ENCODE measurements at places on chromosomes 5 and 9.

GRCh38 chr9:125847735-125848134 lies 100.6 kb downstream of the PBX3 start:
- no peak for DNase-seq

GRCh38 chr5:66701244-66701643 lies 105.1 kb downstream of the MAST4 start:
- DNase-seq, result no peak

GRCh38 chr5:151868451-151868850 lies 56.2 kb downstream of the GLRA1 start:
- DNase-seq, result no peak

DNA sequence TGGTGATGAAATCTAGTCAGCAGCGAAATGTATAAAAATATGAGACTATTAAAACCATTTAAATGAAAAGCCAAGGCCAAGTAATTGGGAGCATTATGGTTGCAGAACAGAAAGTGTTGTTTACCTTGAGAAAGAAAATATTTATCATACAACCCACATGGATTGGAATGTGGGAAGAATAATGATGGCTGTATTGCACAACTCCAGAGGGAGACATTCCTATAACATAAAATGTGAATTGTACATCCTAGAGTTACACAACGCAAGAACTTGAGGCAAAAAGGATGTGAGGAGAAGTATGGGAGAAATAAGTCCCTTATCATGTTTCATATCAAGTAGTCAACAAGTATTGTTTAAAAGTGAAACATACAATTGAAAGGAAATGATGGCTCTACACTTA lies 1014.0 kb upstream of the SEMA6A start:
- DNase-seq, result no peak

DNA sequence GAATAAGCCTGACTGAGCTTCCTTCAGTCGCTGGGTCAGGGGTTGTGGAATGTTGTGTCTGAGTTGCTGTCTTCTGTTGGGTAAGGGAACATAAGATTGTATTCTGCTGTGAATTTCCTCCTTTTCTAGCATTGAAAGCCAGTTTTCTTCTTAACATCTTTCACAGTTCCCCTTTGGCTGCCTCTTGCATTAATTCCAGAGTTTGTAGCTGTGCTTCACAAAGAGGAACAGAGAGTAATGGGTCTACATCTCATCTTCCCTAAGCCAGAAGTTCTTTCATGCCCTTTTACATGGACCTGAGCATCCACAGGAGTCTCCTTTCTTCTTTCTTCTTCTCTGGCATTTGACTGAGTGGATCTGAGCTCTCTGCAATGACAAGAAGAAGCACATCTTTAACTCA lies 686.8 kb downstream of the KCTD16 start:
- no peak for DNase-seq

DNA sequence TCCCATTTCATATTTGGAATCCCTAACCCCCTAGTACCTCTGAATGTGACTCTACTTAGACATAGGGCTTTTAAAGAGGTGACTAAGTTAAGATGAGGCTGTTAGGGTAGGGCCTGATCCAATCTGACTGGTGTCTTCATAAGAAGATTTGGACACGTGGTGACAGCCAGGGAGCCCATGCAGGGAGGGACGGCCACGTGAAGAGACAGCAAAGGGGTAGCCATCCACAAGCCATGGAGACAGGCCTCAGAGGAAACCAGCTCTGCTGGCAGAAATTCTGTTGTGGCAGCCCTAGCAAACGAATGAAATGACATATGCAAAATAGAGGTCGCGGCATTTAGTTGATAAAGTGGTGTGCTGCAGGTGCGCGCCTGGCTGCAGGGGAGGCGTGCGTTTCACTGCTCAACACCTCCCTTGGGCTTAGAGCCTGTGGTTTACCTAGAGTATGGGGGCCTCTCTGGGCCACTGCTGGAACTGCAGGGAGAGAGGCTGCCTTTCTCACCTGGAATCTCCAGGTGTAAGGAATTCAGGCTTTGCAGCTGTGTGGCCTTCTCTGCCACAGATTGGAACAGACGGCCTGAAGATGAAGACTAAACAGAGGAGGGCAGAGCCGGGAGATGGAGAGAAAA lies 7.1 kb upstream of the AFAP1L1 start:
- no peak for DNase-seq

DNA sequence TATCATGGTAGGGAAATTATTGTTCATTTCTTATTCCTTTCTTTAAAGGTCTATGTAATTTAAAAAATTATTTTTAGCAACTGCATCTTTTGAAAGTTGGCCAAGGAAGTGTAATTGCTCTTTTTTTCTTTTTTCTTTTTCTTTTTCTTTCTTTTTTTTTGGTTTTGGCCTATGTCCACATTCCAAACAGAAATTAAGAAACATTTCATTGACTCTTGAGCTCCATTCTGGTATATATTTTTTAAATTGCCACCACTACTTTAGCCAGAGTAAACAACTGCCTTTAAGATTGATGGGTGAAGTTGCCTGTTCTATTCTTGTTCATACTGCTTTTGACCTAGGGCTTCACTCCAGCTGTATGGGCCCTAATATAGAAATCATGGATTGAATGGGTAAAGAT lies 75.8 kb upstream of the TMEM171 start:
- no peak for DNase-seq

GRCh38 chr5:54148067-54148845 lies 162.1 kb downstream of the ARL15 start:
- DNase-seq, result no peak

GRCh38 chr9:38298503-38298902 lies 94.0 kb upstream of the ALDH1B1 start:
- no peak for DNase-seq

- no peak for DNase-seq
Observed at GRCh38 chr9:126773004-126773607, 31.7 kb upstream of the ZBTB43 start.

DNA sequence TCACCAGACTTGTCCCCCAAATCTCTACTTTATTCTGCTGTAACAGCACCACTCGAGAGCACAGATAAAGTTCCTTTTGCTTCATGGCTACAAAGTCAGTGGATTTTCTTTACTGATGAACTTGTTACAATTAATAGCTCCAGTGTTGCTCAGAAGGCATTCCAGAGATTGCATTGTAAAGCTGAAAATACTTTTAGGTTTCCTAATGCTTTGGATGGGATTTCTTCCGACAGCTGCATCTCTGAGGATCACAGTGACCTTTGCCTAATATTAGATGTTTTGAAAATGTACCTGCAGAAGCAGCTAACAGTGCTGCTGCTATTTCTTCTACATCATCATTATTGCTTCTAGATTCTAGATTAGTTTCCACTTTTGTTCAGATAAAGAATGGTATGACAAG lies 58.8 kb upstream of the TMEM171 start:
- DNase-seq, result no peak

DNA sequence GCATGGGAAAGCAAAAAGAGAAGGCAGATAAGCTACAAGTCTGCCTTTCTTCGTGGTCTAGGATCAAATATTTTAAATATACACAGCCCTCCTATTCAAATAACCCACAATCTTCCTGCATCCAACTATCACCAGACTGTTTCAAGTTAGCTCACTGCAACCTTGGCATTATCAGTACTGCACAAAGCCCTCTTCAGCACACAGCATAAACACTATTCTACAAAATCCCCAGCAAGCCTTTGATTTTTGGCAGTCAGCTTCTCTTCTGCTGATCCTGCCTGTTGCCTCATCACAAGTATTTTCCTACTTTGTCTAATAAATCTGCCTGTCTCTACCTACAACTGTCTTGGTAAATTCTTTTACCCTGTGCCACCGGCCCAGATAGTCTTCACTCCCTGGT lies 142.9 kb downstream of the COX7C start:
- no peak for DNase-seq

DNA sequence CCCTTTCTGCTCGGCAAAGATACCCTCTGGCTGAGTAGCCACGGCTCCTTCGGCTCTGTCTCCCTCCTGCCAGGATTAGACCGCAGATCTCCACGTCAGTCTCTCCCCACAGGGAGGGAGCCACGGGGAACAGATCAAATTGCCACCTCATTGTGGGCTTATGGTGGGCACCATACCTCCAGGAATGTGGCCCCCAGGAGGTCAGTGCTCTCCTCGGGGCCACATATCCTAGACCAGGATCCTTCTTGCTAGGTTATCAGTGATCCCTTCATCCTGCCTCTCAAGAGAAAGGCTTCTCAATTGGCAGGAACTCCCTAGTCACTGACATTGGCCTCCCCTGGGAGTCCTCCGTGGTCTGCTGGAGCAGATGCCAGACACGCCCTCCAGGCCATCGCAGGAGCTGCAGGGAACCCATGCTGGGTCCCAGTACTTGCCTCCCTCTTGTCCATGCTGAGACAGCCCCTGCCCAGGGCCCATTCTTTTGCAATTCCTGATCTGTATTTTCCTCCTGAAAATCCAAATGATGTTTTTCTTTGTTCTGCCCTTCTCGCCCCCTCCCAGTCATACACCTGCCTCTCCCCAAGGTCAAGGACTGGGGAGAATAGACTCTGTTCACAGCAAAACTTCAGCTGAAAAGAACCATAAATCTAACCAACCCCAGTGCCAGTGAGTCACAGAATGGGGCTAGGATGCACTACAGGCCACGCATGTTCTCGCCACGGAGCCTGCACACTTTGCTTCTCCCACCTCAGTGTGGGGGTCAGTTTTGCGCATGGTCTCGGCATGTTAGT lies 31.6 kb upstream of the ENHO start:
- DNase-seq, result no peak

DNA sequence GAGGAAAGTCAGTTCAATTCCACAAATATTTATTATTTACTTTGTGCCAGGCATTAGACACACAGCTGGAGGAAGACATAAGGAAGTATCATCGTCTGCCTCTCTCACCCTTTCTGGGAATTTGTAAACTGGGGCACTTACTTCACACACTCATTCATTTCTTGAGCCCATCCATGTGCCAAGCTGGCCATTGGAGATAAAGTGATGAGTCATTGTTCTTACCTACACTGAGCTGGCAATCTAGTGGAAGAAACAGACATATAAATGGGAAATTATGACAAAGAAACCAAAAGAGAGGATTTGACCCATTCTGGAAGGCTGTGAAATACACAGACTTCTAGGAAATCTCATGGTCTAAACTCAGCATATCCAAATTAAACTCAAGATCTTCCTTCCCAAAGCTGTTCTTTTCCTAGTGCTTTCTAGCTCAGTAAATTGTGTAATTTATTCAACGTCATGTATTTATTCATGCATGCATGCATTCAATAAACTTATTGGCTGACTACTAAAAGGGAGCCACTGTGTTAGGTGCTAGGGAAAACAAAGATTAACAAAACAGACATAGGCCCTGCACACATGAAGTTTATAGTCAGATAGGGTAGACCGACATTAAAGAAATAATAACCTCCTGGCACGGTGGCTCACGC lies 65.3 kb downstream of the SH3RF2 start:
- no peak for DNase-seq

DNA sequence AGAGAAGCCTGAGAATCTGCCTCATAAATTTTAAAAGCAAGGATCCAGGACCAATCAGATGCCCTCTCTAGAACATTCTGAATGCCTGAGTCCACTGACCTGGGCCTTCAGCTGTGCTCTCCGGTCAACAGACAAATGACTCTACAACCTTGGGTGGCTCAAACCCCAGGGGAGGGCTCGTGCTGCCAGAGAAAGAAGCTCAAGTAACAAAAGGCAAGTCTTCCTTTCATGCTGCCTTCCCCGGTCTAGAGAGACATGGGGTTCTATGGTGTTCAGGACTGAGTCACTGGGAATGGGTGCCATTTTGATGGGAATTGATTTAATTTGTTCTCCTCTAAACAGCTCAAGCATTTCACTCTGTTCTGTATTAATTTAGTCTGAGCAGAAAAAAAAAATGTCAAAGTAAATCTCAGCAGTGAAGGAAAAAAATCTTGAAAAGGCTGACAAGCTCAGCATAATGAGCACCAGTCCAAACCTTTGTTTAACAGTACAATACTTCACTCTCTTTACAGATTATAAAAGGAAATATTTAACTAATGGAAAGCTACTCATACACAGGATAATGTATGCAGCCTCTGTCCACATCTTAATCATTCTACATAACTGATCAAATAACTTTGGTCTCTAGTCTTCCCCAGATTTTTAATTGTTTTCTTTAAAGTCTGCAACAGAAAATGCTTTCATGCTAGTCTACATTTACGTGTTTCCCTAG lies 191.0 kb downstream of the GLIS3 start:
- DNase-seq, result no peak

GRCh38 chr9:83639266-83639665 lies 16.3 kb downstream of the IDNK start:
- DNase-seq, result no peak

- DNase-seq, result no peak
Observed at GRCh38 chr9:116442528-116442927, 244.6 kb upstream of the TRIM32 start.

DNA sequence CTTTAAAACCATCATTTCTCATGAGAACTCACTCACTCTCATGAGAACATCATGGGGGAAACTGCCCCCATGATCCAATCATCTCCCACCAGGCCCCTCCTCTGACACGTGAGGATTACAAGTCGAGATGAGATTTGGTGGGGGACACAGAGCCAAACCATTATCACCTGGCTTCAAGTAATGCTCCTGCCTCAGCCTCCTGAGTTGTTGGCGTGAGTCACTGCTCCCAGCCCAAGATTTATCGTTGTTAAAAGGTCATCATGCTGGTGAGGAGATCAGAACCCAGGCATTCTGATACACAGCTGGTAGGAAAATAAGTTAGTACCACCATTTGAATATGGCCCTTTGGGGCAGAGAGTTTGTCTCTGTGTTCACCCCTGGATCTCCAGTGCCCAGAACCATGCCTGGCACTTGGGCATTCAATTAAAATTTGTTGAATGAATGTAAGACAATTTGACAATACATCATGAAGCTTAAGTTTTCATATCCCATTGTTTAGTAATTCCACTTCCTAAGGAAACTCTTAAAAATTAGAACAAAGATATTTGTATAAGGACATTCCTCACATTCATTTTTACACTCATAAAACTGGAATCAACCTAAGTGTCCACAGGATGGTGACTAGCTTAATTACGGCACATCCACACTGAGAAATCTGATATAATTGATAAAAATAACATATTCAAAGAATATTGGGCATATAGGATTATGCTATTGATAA lies 58.0 kb upstream of the COL15A1 start:
- no peak for DNase-seq

GRCh38 chr9:111957856-111958631 lies 61.4 kb downstream of the UGCG start:
- DNase-seq, result no peak

DNA sequence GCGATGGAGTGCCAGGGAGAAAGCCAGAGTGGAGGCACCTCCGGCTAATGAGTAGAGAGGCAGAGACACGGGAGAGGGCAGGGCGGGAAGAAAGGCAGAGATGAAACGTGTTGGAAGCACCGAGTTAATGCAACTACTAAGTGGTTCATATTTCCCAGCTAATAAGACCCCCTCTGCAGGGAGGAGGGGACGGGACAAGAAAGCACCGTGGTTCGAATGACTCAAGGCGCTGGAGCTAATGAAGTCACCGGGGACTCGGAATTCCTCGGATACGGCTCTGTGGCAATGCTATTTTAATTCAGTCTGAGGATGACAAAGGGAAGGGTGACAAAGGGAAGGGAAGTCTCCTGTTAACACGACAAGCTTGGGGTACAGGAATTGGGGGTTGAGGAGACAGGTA lies 54.5 kb upstream of the RAPGEF1 start:
- DNase-seq, result no peak

GRCh38 chr9:130688072-130688471 lies 5.5 kb upstream of the EXOSC2 start:
- DNase-seq, result no peak

All from LoVo (cell line).